Effector CD4-positive, alpha-beta T cell (primary cell): ENCODE measurements at places on chromosomes 6 and 20.

- no peak for DNase-seq
Measured at GRCh38 chr20:38985603-38986170, 23.5 kb downstream of the DHX35 start.

DNA sequence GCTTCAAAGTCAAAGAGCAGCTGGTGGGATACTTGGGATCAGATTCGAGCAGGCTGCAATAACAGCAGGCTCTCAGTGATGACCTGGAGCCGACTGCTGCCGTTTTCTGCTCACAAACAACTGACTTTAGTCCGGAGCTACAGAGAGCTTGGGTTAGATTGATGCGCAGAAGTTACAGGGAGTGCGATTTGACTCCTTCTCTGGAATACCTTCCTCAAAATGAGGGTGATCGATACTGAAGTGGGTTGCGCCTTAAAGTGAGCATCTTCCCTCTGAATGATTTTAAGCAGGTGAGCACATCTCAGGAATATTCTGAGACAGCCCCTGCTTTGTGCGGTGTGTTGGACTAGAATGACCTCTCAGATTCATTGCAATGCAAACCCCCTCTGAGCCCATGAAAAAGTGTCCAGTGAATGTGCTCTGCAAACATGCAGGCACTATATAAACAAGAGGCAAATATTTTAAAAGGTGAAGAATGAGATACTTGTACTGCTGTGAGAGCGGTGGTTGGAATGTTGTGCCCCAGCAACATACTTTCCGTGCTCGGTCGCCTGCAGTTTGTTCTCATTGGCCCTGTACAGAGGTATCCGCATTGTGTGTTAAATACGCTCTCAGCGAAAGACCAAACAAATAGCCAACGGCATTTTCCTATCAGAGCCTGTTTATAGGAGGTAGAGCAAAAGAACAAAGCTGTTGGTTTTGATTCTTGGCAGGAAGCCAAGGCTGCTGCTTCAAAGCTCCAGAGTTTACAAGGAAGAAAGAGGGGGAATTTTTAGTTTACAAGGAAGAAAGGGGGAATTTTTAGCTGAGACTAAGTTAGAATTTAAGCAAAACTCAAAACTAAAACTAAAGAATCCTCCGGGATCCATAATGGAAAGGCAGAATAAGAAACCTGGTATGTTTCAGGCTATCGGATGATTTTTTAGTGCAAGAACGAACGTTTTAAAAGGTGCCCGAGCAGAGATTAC lies 67.7 kb downstream of the PHACTR2 start:
- DNase-seq: no peak

DNA sequence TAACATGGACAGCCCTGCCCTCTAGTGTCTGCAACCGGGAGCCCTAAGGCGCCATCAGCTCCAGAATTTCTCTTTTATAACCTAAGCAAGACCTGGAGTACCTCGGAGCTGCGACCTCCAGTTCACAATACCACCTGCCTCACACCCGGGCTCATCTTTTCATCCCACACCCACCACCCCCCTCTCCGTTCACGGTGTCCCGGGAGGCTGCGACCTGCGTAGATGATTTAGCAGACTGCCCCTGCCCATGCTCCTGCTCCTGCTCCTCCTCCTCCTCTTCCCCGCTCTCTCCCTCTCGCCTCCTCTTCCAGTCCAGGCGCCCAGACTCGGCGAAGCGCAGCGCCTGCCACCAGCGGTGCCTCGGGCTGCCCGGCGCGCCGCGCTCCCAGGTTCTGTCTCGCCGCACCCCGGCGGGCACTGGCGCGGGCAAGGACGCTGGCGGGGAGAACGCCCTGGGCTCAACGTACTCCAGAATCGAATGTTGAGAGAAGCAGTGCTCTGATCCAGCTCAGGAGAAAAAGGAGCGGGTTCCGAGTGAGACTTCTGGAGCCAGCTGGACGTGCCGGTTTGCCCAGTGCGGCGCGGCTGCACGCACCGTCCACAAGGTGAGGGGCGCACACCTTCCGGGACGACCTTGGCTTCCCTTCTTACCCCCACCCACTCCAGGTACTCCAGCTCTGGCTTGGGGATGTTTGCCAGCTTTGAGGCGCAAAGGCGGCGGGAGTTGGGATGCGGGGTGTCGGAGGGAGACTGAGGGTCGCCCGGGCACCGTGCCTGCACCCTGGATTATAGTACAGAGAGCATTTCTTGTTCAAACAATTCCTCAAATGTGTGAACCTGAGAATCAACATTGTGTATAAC lies at the start of gene HTR1E:
TSS of gene HTR1E (plus strand) at position 310 of the 861 bp plus-strand sequence. CDS start 77,807 bp downstream, outside the sequence.
- DNase-seq: no peak

DNA sequence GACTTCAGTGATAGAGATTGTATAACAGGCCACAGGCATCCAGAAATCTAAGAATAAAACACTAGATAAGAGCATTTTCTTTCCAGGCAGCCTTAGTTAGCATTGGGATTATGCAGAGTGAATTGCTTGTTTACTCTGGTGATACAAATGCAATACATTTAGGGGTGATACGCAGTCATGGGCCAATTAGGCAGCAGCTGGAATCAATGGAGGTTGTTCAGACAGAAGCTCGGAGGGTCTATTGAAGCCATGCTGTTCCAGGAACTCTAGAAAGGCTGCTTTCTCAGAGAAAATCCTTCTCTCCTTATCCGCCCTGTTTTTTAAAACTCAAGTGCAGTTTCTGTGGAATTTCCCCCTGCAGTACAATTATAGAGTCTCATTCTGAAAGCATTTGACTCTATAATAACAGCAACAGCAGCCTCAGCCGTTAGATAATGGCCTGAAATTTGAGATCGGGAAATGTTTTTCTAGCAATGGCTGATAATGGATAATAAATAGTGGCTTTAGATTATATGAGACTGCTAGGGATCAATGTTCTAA lies 364.3 kb upstream of the HS3ST5 start:
- no peak for DNase-seq

DNA sequence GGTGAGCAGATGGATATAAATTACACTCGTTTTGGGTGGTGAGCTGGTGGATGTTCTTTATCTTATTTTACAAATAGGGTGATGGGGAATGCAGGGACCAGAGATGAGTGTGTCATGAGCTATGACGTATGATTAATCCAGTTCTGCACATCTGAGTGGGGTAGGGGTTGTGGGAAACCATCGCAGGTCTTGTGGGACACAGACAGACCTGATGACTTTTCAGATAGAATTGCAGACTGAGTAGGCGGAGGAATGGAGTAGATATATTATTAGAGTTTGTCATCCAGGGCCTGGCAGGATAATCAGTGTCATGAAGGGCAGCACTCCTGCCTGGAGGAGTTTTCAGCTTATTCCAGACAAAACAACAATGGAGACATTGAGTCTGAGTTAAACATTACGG lies 12.9 kb upstream of the DSP start:
- no peak for DNase-seq

DNA sequence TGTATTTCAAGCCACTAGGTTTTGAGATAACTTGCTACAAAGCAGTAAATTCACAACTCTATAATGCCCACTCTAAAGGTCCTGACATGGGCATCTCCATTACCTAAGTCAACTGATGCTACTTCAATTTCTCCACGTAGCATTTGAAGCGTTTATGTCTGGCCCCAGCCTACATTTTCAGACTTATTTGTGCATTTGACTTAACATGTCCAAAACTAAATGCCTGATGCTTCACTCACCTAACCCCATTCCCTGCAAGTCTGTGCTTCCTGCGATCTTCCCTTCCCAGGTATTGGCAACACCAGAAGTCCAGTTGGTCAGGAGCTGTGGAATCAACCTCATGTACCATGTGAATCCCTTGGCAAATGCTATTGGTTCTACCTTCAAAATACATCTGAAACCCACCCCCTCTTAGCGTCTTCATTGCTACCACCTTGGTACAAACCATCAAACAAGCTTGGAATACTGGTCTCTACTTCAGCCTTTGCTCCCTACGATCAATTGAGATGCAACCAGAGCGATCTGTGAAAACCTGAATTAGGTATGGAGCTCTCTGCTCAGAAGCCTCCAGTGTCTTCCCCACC lies 12.8 kb upstream of the ZNFX1 start:
- no peak for DNase-seq
